ENCODE measurements at places on chromosomes 4 and X.
A peak's percentile ranks its signal among the peaks of the same experiment; 100 is the strongest.

GRCh38 chr4:116058129-116058528 is 944.7 kb upstream of the NDST4 start:
- DNase-seq: no peak

GRCh38 chrX:56728752-56729151 is 291 bp upstream of the NBDY start:
- DNase-seq: no peak

DNA sequence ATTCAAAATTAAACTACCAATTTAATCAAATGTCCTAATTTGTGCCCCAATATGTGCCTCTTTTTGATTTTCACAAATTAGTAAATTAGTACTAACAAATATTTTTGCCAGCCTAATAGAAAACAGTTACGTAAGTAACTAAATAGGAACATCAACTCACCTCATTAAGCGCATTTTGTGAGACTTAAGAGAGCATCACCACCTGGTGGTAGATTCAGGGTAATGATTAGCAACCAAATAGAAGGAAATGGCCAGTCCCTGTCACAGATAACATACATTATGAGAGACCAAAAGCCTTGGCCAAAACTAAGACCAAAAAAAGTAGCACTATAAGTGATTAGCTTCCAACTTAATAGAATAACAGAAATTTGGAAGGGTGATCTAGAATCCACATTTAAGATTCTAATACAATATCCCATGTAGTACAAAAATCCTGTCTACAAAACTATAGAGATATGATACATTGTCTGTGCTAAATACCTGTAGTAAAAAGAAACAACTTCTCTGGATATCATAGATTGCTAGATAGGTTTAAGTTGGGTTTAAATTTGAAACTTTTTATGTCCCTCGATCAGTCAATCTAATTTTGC is 46.7 kb downstream of the C4orf46 start:
- peak; percentile 52 for DNase-seq

DNA sequence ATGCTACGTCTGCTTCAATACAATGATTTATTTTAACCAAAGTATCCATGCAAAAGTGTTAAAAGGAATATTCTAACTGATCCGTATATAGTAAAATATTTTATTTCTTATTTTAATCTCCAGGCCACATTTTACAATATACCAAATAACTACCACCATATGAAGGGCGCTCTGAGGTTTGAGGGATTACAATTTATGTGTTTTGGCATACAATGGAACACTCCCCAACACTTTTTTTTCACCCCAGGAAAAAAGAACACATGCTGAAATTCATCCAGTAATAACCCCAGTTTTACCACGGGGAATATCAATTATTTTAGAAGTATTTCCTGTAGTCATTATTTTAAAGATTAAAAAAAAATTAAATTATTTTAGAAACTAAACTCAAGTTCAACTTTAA is 65.4 kb downstream of the APBB2 start:
- DNase-seq: no peak

DNA sequence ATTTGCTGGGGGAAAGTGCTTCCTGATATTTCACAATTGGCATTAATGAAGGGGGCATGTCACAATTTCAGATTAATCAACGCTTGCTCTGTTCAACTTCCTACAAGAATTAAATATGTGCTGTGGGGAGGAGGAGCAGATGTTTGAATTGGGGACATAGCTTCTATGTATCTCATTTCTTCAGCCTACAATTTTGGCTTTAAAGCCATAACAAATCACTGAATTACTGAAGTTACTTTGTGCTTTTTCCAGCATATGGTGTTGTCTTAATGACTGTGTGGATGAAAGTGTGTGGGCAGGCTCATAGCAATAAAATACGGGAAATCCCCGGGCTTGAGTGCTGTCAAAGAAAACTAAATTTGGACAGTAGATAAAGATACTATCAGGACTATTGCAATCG is 813 bp downstream of the TLR7 start:
- DNase-seq: no peak

- DNase-seq: no peak
These were observed 4.8 kb downstream of the ADD1 start for GRCh38 chr4:2848449-2848848.

- no peak for DNase-seq
These were observed 71.4 kb downstream of the FBXO8 start for GRCh38 chr4:174212061-174212460.

- no peak for DNase-seq
These were observed 28.3 kb upstream of the MAP9 start for GRCh38 chr4:155405059-155405458.

- no peak for DNase-seq
These were observed 9.5 kb downstream of the CTPS2 start for GRCh38 chrX:16702700-16703599.

DNA sequence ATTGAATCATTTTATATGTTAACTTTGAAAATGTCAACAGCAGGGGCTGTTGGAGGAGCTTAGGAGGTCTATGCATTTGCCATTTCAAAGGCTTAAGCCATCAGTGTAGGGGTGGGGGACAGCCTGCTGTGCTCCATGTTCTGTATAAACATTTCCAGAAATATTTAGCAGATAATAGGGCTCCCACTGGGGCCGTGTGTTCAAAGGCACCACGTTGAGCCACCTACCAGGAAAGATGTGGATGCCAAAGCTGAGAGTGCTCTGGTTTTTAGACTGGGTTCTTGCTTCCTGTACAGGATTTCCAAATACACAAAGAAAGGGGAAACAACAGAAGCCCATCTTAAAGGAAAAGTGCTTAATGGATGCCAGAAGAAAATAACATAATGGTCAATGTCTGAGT is 219.5 kb downstream of the CENPC start:
- DNase-seq: no peak

DNA sequence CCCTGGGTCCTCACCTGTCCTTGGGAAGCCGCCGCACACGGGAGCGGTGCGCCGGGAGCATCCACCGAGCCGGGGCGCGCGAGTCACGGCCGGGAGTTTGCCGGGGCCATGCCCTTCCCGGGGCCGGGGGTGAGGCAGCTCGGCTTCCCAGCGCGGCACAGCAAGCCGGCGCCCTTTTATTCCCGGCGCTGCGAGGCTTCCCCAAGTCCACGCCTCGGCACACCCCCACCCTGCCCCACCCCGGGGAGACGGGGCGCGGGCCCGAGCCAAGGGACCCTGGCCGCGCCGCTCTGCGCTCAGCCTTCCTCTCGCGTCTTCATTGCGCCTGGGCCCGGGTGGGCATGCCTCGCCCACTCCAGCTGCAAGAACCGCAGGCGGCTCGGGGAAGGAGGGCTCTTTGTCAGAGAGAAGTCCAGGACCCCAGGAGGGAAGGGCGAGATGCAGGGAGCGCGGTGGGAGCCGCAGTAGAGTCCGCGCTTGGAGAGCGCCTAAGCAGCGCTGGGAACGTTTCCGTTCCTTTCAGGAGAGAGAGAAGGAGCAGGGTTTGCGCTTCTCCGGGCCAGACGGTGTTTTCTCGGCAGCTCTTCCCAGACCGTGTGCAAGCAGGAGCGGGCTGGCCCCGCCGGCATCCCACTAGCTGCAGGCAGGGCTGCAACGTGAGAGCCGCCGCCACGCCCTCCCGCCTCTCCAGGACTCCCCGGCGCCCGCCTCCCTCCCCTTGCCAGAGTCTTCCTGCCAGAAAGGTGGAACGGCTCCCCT is at the start of gene MXRA5:
Gene MXRA5, minus strand, starts transcription at position 152 of the 759 bp plus-strand sequence. CDS start 2,819 bp downstream, outside the sequence.
- peak; percentile 39 for DNase-seq

- DNase-seq: no peak
These were observed 7.3 kb downstream of the TAB3 start for GRCh38 chrX:30881797-30882196.

- DNase-seq: no peak
These were observed 346.0 kb upstream of the GATB start for GRCh38 chr4:152106781-152107321.

DNA sequence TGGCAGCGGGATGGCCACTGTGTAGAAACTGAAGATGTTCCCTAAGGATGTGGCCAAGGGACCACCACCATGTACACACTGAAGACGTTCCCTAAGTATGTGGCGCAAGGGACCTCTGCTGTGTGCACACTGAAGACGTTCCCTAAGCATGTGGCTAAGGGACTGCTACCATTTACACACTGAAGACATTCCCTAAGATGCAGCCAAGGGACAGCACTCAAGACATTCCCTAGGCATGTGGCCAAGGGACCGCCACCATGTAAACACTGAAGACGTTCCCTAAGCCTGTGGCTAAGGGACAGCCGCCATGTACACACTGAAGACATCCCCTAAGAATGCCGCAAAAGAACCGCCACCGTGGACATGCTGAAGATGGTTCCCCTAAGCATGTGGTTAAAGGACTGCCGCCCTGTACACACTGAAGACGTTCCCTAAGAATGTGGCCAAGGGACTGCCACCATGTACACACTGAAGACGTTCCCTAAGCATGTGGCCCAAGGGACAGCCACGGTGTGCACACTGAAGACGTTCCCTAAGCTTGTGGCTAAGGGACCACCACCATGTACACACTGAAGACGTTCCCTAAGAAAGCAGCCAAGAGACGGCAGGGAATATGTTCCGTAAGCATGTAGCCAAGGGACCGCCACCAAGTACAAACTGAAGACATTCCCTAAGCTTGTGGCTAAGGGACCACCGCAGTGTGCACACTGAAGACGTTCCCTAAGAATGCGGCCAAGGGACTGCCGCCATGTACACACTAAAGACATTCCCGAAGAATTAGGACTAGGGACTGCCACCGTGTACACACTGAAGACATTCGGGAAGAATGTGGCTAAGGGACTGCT is 43.3 kb downstream of the DHRSX start:
- no peak for DNase-seq

- DNase-seq: no peak
These were observed 7.0 kb downstream of the CD38 start for GRCh38 chr4:15784959-15785634.

- DNase-seq: no peak
These were observed 22.2 kb downstream of the AKAP14 start for GRCh38 chrX:119917877-119918276.

DNA sequence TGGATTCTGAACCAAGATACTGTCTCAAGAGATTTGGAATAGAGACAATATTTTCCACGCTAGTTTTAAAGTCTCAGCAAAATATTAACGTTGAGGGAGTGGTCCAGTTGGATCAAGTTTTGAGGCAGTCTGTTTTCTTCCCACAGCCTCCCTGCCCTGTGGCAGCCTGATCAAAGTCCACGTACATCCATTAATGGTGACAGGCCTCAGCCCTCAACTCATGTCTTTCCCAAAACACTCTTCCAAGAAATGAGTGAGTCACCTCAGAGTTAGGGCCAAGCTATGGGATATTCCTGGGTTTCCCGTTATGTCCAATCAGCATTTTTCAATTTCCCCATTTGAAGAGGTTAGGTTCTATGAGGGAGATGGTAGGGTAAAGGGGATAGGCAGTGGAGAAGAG is 28.5 kb downstream of the EGFL6 start:
- DNase-seq: peak; percentile 2

DNA sequence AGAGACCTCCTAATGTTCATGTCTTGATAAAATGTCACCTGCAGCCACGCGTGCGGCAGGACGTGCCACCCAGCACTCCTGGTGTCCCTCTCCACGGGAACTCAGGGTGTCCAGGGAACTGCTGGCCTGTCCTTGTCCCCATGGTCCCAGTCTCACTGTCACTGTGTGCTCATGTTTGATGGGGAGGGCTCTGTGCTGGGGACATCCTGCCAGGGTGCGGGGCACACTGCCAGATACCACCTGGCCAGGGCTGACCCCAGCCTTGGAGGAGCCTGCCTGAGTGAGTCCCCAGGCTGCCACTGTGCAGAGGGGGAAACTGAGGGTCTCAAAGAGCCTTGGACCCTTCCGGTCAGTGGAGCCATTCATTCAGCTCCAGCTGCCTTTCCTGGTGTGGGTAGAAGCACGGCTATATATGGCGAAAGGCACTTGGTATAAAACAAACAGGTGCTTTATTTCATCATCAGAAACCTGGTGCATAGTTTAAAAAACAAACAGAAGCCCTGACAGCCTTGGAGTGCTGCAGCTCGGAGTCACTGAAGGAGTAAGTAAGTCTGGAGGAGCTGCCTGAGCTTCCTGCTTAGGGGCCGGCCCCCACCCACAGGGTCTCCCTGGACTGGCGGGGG is 33.0 kb downstream of the NOP14 start:
- DNase-seq: no peak

GRCh38 chr4:47839259-47839658 is 1.4 kb upstream of the CORIN start:
- peak; percentile 13 for DNase-seq

- DNase-seq: no peak
These were observed 8.5 kb upstream of the ERCC6L start for GRCh38 chrX:72247206-72247942.

- DNase-seq: no peak
These were observed 1.1 kb downstream of the EMD start for GRCh38 chrX:154380153-154380552.

GRCh38 chr4:125084608-125085007 is 230.1 kb upstream of the FAT4 start:
- no peak for DNase-seq

GRCh38 chr4:3688018-3688998 is 77.9 kb upstream of the ADRA2C start:
- DNase-seq: no peak

GRCh38 chrX:11450354-11450753 is 157.1 kb downstream of the AMELX start:
- no peak for DNase-seq

DNA sequence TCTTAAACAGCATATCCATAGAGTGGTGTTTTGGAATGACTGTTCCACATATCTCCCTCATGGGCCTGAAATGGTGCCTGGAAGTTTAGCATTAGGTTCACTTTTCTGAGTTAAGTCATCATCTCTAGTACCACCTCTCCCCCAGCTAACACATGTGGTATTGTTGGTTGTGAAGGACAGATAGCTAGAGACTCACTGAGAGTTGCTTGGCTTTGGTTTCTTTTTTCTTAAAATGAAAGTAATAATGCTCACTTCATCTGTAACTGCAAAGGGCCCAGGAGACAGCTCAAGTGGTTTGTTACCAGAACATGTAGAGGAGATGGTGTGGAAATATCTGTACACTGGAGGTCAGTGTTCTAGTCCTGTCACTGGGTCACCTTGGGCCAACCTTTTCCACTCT is 90.9 kb downstream of the EFNB1 start:
- no peak for DNase-seq

DNA sequence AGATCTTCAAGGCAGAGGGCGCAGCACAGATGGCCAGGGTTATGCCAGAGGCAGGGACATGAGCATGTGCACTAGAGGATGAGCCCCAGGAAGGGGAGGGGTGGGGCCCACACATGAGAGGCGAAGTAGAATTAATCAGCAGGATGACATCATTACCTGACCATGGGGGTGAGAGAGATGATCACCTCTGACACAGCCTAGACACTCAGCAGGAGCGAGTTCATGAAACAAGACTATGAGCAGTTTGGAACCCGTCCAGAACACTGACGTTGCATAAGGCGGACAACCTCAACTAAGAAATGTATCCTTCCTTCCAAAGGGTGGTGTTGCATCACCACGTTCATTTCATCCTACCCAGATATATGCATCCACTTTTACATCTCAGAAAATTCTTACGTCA is 446.7 kb upstream of the TENM3 start:
- DNase-seq: peak; percentile 11

DNA sequence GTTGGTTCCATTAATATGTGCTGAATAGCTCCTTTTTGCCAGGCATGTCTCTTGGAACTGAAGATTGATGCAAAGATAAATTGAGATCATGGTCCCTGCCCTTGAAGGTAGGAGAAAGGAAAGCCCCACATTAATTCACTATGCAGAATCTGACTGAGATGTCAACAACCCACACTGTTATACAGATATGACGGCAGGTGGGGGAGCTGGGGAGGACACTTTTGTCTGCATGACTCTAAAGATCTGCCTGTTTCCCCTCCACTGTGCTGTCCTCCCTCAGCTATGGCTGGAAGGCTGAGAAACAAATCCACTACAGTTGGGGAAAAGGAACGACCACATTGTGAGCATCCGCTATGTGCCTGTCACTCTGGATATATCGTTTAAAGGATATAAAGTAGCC is 36.3 kb upstream of the IGFBP7 start:
- DNase-seq: no peak

- DNase-seq: no peak
These were observed 15.1 kb upstream of the UGT2B17 start for GRCh38 chr4:68591204-68591603.

All from GM03348 (cell line).